Activated B cell treated with CpG ODN at 0.5 μM for 24 hours (primary cell): ENCODE measurements at places on chromosomes 4 and X. TPM values are rescaled to one million over a fixed set of nuclear protein-coding genes. Genes with fewer than 3 reads are reported as not detected.

UCHL1 gene
- 1.9 and 2.6 TPM in 2 replicates for total RNA-seq

OTUD4 gene
- 45.2 and 47.3 TPM in 2 replicates for total RNA-seq

UVSSA gene
- total RNA-seq, result 31.7 and 35.2 TPM in 2 replicates

MAGEA2B gene
- total RNA-seq, result not detected in 2 replicates

GRCh38 chrX:3449287-3449686, 102.8 kb upstream of the MXRA5 start:
- no peak overlapping the region for H3K27ac ChIP-seq
- H3K27me3 ChIP-seq, result no peaks in the 10 kb centered on the region
- no peaks in the 10 kb centered on the region for H3K36me3 ChIP-seq
- no peak overlapping the region for H3K4me3 ChIP-seq
- no peak for DNase-seq

GRCh38 chr4:143402776-143403552, 66.3 kb downstream of the GAB1 start:
- H3K4me1 ChIP-seq, result peaks cover 60% of the 10 kb centered on the region
- H3K36me3 ChIP-seq, result no peaks in the 10 kb centered on the region
- H3K27me3 ChIP-seq, result no peaks in the 10 kb centered on the region
- DNase-seq, result no peak

GRCh38 chr4:56958111-56958517, 19.3 kb downstream of the NOA1 start:
- no peaks in the 10 kb centered on the region for H3K4me1 ChIP-seq
- H3K27ac ChIP-seq, result no peak overlapping the region
- DNase-seq, result no peak
- H3K36me3 ChIP-seq, result peaks cover 22% of the 10 kb centered on the region

DNA sequence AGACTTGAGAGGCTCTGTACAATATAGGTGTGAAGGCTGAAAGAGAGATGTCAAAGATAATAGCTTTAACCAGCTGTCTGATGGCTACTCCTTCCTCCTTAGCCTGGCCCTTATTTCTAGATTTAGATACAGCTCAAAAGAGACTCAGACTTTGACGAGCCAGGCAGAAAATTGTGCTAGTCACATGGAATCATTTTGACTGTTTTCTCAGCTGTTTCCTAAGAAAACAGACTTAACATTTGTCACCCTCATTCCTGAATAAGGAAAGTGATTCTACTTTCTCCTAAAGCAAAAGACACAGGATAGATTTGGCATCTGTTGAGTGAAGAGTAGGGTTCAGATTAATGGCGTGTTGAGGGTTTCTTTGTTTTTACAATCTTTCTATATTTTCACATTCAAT, 340.7 kb downstream of the DHX15 start:
- no peaks in the 10 kb centered on the region for H3K4me1 ChIP-seq
- H3K4me3 ChIP-seq, result no peak overlapping the region
- DNase-seq, result no peak
- no peaks in the 10 kb centered on the region for H3K27me3 ChIP-seq
- no peaks in the 10 kb centered on the region for H3K36me3 ChIP-seq

DNA sequence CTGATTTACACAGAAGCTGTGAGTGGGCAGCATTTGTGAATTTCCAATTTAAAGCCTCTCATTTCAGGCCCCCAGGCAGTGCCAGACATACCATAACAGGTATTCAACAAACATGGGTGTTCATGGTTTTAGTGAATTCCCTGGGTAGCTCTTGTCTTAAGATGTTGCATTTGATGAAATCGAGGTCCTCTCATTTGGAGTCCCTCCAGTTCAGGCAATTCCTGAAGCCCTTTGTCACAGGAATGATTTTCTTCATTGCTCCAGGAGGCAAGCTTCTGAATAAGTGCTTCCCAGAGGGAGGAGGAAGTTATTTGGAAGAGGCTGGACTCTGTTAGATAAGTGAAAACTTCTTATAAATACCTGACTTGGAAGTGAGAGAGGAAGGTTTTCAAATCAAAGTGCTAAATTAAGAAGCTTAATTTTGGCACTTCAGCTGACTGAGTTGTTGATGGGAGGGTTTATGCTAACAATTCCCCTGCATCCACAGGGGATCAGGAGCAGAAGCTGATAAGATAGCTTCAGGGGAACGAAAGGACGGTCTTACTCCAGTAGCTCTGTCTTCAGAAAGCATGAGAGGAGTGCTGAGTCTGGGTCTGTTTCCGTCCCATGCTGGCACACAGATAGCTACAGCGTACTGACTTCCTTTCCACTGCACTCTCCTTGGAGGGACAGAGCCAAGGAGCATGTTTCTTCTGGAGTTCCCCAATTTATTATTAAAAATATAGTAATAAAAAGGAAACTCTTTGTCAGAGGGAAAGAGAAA, 543.1 kb downstream of the GBA3 start:
- no peaks in the 10 kb centered on the region for H3K4me1 ChIP-seq
- no peak overlapping the region for H3K4me3 ChIP-seq
- no peaks in the 10 kb centered on the region for H3K36me3 ChIP-seq
- H3K27ac ChIP-seq, result no peak overlapping the region
